NCI-H2171 (cell line): ENCODE measurements at places on chromosomes 2 and 18.

- no peak for DNase-seq
Observed at GRCh38 chr18:34918856-34919255, 122.4 kb upstream of the MAPRE2 start.

- DNase-seq, result no peak
Observed at GRCh38 chr2:18133310-18133709, 254.8 kb downstream of the KCNS3 start.

DNA sequence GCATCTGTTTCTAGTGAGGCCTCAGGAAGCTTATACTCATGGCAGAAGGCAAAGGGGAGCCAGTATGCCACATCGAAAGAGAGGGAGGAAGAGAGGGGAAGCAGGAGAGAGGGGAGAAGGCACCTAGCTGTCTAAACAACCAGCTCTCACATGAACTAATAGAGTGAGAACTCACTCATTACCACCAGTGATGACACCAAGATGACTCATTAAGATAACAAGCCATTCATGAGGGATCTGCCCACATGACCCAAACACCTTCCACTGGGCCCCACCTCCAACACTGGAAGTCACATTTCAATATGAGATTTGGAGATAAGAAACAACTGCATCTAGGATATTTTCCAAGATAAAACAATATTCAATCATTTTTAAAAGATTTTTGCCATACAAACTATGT lies 753.9 kb upstream of the ZEB2 start:
- DNase-seq, result no peak

DNA sequence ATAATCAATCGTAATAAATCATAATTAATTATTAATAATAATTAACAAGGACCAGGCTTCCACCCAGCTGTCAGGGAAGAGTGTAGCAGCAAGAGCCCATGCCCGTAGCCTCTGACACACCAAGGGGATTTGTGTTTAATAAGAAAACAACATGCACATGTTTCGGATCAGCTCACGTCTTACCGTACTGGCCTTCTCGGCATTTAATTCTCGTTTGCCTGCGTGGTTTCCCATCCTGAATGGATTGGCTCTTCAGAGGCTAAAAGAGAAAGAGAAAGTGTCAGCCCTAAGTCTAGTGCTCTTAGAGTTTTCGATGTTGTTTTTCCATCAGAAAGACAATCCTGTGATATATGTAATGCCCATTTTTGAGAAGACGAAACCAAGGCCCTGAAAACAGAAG lies 27.6 kb downstream of the MBP start:
- no peak for DNase-seq

GRCh38 chr2:229445019-229445418 lies 173.9 kb upstream of the PID1 start:
- no peak for DNase-seq

- DNase-seq, result no peak
Observed at GRCh38 chr2:27070653-27071276, 689 bp downstream of the OST4 start.

DNA sequence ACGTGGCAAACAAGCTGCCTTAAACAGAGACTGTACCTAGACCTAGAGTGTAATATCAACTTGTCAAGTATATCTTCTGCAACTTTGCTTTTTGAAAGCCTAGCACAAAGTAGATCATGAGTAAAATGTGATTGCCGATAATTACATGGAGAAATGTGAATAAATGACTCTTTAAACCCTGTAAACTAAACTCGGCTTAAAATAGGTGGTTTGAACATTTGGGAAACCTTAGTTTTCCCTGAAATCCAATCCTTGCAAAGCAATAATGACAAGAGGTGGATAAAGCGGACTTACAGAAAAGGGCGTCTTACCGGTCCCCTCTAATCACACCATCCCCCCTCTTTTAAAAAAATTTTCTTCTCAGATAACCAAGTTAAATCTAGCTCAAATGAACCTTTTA lies 549 bp upstream of the PSMD14 start:
- DNase-seq, result no peak

DNA sequence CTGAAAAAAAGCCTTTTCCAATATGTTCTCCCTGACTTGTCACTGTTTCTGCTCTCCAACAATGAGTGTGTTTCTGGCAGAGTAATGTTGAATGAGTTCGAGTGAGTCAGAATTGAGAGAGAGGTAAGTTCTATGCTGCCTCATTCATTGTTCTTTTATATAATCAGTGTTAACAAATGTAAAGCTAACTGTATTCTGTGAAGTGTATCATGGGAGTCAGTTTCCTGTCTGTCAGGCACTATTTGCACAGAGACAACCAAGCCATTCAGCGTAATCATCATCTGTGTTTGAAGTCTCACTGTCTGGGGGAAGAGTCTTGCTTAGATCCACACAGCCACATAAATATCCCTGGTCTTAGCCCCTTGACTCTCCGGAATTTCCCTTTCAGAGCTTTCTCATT lies 22.0 kb upstream of the UPP2 start:
- no peak for DNase-seq

- no peak for DNase-seq
Observed at GRCh38 chr2:210768329-210768910, 212.0 kb downstream of the CPS1 start.

DNA sequence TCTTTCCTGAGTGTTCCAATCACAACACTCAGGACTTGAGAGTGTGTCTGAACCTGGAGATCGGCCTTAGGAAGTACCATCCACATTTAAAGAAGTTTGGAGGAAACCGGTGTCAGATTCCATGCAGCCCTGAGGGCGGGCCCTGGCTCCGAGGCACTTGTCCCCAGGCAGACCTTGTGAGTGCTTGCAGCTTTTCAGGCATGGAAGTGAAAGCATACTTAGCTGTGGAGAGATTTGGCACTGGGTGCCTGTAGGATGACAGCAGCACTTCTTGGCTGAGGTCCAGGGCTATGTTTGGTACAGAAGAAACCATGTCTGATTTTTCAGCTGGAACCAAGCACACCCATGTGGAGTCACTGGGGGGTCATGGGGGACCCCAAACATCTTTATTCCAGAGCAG lies 230.8 kb downstream of the SEPTIN10 start:
- peak; percentile 60 for DNase-seq

- no peak for DNase-seq
Observed at GRCh38 chr2:9744256-9745004, 98.8 kb upstream of the TAF1B start.

GRCh38 chr2:74532222-74532621 lies 2.5 kb downstream of the HTRA2 start:
- DNase-seq, result no peak

DNA sequence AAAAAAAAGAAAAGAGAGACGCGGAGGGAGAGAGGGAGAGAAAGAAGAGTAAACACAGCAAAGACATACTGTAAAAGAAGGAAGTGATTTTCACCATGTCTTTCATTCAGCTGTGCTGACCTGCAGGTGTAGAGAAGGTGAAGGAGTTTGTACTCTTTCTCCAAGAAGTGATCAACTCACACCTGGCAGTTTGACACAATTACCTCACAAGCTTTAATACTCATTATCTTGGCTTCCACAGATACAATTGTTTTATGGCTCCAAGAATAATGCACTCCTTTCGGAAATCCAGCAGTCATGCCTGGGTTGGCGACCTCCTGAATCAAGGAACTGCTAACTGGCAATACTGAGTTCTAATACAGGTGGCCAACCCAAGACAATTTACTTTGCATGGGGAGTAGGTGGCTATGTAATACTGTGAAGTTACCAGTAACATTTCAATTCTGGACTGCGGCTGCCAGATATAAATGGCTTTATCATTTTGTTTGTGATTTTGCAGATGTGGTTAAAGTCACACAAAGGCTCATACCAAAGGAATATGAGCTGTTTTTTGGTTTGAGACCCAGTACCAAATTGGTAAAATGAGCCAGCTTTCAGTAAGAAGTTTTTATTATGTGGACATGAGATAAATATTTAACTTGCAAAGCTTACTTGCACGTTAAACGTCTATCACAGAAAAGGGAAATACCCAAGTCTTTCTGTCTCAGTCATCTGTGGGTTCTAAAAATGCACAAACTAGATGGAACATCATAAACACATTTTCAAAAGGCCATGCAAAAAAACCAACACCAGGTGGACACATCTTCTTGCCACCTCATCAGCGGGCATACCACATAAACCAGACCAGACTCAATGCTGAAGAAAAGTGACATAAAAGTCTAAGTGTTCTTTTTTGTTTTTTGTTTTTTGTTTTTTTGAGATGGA lies 69.3 kb downstream of the NCKAP5 start:
- DNase-seq, result no peak

DNA sequence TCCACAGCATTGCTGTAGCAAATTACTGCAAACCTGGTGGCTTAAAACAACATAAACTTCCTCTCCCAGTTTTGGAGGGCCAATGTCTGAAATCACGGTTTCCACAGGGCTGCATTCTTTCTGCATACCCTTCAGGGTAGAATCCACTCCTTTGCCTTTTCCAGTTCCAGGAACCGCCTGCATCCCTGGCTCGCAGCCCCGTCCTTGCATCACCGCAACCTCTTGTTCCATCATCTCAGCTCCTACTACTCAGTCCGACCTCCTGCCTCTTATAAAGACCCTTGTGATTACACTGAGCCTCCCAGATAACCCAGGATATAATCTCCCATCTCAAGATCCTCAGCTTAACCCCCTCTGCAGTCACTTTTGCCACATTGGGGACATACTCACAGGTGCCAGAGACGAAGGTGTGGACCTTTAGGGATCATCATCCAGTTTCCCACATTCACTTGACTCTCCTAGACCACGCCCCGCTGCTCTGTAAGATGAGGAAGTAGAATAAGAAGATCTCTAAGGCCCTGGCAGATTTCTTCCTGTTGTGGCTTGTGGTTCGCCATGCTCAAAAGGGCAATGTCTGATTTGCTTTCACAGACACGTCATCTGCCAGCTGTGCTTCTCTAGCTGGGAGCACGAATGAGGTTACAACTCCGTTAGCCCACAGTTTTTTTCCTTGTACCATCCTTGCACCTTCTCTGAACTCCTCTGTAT lies 103.6 kb upstream of the AGAP1 start:
- DNase-seq, result no peak

GRCh38 chr2:96407041-96407918 lies 71.7 kb downstream of the NCAPH start:
- DNase-seq, result peak; percentile 31

DNA sequence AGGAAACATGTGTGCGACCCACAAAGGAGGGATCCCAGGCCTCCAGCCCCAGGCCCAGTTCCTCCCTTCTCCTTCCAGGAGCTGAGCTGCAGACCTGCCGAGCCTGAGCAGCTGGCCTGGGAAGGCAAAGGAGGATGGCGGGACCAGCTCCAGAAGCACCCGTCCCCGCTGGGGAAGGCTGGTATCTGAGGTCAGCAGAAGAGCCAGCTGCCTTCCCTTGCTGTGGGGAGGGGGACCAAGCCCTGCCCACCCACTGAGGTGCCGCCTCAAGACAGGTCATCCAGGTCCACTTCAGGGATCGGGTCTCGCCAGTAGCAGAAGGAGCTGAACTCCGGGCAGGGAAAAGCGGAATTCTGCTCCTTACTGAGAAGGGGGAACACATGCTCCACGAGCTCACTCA lies 73.2 kb downstream of the EMILIN2 start:
- DNase-seq, result no peak

GRCh38 chr2:235511187-235511661 lies 17.4 kb downstream of the AGAP1 start:
- DNase-seq, result no peak

DNA sequence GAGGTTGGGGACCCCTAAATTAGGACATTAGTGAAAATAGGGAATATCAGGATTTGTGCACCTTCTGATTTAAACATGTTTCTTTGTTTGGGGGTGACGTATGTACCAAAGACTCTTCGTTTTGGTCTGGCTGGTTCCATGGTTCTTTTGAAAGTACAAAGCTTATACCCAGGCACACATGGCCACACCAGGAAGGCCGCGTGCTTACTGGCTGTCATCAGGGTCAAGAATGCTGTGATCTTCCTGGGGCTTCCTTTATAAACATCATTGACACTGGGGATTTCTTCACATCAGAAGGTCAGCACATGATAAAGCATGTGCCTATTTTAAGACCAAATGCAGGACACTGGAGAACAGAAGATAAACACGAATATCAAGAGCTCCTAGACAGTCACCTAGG lies 230.6 kb upstream of the ID2 start:
- no peak for DNase-seq

- no peak for DNase-seq
Observed at GRCh38 chr2:18426174-18426573, 134.3 kb downstream of the RDH14 start.

- no peak for DNase-seq
Observed at GRCh38 chr2:199118673-199119112, 339.0 kb downstream of the SATB2 start.

GRCh38 chr2:66235428-66235827 lies 199.5 kb upstream of the MEIS1 start:
- no peak for DNase-seq

DNA sequence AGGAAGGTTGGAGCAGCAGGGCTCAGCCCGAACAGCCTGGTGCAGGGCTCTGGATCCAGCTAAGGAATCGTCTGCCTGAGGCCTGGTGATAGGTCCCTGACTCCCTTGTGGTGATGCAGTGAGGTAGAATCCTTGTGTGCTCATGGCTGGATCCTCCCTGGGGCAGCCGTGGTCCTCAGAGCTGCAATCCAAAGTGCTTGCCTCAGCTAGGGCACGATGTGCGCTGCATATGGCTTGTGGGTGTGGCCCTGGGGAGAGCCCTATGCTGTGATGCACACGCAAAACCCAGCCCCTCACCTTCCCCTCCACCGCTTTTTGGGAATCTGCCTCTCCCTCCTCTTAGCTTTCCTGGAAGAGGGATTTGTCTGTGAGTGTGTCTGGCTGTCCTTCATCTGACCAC lies 142.2 kb downstream of the DYSF start:
- DNase-seq, result no peak

DNA sequence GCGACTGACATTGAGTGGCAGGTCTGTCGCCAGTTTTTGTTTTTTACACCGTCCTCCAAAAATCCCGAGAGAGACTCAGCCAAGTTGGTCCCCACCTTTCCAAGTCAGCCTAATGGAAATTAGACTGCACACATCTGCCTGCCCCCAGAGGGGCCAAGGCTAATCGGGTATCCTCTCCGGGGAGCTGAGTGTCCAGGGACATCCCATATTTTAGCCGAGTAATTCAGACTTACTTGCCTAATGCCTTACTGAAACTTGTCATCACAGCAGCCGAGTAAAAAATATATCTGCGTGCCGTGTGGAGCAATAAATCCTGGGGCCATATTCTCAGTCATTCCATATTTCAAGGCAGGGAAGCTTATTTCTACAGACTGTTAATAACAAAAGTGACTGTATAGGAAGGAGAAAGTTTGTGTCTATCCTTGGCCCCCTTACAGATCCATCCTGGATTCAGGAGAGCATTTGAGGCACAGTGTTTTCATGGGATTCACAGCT lies 38.9 kb upstream of the NRP2 start:
- no peak for DNase-seq

DNA sequence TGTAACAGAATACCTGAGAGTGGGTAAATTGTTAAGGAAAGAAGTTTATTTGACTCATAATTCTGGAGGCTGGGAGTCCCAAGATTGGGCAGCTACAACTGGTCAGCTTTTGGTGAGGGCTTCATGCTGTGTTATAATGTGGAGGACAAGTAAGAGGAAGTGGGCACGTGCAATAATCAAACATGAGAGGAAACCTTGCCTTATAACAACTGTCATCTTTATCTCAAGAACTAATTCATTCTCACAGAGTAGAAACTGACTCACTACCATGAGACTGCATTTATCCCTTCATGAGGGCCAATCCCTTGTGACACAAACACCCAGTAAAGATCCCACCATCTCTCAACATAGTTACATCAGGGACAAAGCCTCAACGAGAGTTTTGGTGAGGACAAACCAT lies 318.1 kb upstream of the NT5C1B start:
- no peak for DNase-seq
